ENCODE measurements at places on chromosomes 6 and 20.

GRCh38 chr6:91487696-91488392 lies 901.0 kb upstream of the MAP3K7 start:
- no peak for DNase-seq

DNA sequence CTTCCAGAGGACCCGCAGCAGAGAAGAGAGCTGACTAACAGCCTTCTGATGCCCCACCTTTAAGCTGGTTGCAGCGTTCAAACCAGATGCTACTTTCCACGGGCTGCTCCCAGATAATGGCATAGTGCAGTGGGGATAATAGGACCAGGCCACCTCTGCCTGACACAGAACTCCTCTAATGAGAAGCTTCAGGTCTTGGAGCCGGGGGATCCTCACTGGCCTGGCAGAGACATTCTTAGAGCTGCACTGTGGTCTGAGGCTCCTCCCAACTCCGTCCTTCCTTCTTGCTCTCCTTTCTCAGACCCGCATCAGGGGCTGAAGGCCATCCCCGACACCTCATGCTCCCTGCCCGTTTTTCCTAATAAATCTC lies 206.6 kb upstream of the MARCKS start:
- no peak for DNase-seq

DNA sequence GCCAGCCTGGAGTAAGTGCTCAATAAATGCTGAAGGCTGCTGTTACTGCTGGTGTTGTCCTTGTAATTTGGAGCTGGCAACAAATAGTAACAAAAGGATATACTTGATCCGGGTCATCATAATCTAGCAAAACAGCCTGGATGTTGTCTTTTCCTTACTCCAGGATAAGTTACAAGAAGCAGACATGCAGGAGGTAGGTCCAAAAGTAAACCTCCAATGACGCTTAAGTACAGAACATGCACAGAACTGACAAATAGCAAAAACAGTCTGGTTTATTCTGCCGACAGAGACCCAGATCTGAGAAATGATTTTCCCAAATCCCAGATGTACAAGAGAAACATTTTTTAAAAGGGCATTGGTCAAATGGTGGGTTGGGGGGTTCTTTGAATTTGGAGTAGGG lies 93.0 kb upstream of the KCNK16 start:
- no peak for DNase-seq

DNA sequence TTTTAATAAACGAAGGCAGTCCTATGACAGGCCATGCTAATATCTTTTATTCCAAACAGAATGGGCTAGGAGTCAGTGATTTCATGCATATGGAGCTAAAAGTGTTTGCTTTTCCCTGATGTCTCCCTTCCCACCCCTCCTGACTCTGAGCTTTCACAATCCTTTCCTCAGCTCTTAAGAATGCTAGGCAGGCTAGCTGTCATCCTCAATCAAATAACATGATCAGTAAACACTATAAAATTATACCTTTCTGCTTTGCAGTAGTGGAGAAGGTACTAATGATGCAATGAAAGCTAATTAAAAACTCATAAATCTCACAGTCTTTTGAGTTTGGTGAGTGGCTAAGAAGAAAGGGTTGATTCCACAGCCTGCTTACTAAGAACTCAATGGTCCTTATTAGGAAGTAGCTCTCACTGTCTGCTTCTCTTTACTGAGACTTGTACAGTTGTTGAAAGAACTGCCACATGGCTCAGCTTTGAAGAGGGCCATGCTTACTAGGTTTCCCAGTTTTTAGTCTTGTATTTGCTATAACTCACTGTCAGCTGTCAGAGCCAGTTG lies 250.9 kb upstream of the JAG1 start:
- no peak for DNase-seq

DNA sequence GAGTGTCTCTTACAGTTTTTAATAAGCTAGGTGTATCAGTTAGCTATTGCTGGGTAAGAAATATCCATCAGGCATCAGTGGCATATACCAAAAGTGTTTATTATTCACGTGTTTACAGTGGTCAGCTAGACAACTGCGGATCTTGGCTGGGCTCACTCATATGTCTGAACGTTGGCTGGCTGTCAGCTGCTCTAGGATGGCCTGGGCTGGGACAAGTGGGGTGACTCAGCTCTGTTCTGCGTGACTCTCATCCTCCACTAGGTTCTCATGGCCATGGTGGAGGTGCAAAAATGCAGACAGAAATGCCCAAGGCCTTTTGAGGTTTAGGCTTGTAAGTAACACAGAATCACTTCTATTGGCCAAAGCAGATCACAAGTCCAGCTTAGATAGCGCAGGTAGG lies 22.0 kb downstream of the ZNF341 start:
- no peak for DNase-seq

DNA sequence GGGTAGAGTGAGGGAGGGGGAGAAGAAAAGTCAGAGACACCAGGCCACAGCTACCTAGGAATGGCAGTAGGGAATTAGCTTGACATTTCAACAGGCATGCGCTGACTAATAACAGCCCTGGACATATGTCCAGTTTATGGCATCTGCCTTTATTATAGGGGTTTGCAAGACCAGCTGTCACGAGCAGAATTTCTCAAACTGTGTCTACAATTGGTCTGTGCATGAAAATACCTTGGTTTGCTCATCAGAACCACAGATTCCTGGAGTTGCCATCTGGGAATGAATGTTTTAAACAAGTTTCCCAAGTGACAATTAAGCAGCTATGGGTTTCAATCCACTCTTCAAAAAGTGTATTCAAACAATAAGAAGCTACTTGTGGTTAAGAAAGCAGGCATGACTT lies 110.3 kb upstream of the ENPP5 start:
- DNase-seq: no peak
